Glomerular endothelial cell (primary cell): ENCODE measurements at places on chromosomes 12 and 14. TPM values are rescaled to one million over a fixed set of nuclear protein-coding genes. Genes with fewer than 3 reads are reported as not detected.

Gene GDF3
- 0.53 and 0.78 TPM in 2 replicates for total RNA-seq

Gene RSRC2
- total RNA-seq: 31.4 and 42.0 TPM in 2 replicates

Gene NEDD1
- total RNA-seq: 21.0 and 30.6 TPM in 2 replicates

Gene JDP2
- 8.8 and 13.0 TPM in 2 replicates for total RNA-seq

DNA sequence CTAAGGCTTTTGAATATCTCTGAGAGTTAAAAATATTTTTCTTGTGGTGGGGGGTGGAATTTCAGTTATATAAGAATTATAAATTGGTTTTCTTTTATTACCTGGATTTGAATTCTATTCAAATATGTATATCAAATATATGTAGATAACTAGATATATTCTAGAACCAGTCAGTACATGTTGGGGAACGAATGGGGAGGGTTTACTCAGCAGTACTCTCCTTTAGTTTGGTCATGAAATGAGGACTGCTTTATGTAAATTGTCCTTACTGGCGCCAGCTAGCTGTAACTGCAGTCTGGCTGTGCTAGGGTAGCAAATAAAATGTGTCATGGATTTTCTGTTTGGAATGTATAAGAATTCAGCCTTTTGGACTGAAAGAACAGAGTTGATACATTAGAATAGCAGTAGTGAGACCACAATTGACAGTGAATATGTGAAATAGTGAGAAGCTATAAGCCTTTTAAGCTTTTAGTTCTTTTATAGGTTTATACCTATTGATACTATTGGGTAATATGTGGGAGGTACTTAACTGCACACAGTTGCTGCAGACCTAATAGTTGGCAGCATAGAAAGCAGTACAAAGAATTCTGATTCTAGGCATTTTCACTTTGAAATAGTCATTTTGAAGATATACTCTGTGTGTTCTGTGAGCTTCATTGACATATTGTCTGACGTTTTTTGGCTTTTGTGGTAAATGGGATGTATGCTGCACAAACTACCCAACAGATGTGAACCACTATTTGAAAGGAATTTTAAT is 29.0 kb downstream of the ATF7IP start:
- no peak for DNase-seq

Gene TRHDE
- 1.5 and 2.9 TPM in 2 replicates for total RNA-seq

DNA sequence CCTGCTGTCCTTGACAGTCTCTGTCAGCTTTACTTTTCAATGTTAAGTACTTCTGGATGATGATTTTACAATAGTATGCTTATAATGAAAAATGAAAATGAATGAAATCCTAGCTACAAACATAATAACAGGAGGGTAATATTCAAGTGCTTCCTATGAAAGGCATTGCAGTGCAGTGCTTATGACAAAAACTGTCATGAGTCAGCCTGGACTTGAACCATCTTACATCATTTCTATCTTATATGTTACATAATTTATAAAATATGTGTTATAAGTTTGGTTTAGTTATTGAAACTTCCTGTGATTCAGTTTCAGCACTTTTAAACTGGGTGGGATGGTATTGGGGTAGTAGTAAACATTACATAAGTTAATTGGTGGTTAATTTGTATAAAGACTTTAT is 451.7 kb downstream of the TMEM117 start:
- DNase-seq: no peak

DNA sequence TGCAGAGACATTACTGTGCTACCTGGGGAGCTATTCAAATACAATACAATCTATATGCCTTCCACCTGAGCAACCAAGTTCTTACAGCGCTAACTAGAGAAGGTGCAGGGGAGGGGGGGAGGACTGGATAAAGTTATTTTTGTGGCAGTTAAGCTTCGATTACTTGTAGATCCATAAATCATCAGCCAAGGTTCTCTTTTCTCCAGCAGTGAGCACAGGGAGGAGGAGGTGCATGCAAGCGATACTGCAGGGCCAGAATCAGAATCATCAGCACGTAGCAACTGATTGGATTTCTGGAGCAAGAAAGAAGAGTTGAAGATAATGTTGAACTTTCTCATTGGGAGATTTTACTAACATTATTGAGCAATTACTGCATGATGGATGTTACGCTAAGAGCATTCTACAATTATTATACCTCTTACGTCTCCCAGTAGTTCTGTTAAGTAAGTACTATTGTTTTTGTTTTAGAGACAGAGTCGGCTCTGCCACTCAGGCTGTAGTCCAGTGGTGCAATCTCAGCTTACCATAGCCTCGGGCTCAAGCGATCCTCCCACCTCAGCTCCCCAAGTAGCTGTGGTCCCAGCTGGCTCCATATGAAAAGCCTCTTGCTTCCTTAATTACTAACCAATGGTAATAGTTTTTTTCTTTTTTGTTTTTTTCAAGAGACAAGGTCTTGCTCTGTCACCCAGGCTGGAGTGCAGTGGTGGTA is 74.6 kb upstream of the EEA1 start:
- no peak for DNase-seq

Gene ANO4
- 0.05 and 1.6 TPM in 2 replicates for total RNA-seq

Gene DERA
- total RNA-seq: 35.7 and 43.6 TPM in 2 replicates

Gene TRPV4
- 5.9 and 7.1 TPM in 2 replicates for total RNA-seq

- no peak for DNase-seq
These were observed 151.3 kb upstream of the DCN start for GRCh38 chr12:91333966-91334365.

Gene OTX2
- not detected in 2 replicates for total RNA-seq

GRCh38 chr14:101820283-101820798 is 58.8 kb downstream of the PPP2R5C start:
- DNase-seq: no peak

Gene ASIC1
- 2.5 TPM in 2 replicates for total RNA-seq

Gene SYT1
- 9.6 and 13.2 TPM in 2 replicates for total RNA-seq

GRCh38 chr12:26469421-26470180 is 274.2 kb downstream of the SSPN start:
- DNase-seq: no peak

GRCh38 chr12:117344716-117345115 is 16.7 kb downstream of the NOS1 start:
- DNase-seq: no peak

Gene OR6C75
- total RNA-seq: not detected in 2 replicates
